ENCODE measurements at places on chromosomes 6 and 20.

- no peak for DNase-seq
Observed at GRCh38 chr6:82720992-82721391, 344.6 kb downstream of the UBE3D start.

GRCh38 chr20:53079828-53080686 is 107.9 kb downstream of the TSHZ2 start:
- DNase-seq = no peak

DNA sequence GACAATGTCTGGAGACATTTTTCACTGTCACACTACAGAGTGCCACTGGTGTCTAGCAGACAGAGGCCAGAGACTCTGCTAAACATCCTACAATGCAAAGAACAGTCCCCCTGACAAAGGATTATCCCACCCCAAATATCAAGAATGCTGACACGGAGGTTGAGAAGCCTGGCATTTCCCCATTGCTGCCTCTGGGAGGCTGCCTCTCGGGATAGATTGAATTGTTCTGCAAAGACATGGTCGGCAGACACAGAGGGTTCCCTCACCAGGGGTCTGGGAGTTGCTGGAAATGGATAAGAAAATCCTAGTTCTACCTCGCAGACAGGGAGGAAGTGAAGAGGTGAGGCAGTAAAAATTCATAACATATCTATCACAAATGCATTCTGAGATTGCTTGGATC is 166.4 kb upstream of the AGPAT4 start:
- DNase-seq = no peak

DNA sequence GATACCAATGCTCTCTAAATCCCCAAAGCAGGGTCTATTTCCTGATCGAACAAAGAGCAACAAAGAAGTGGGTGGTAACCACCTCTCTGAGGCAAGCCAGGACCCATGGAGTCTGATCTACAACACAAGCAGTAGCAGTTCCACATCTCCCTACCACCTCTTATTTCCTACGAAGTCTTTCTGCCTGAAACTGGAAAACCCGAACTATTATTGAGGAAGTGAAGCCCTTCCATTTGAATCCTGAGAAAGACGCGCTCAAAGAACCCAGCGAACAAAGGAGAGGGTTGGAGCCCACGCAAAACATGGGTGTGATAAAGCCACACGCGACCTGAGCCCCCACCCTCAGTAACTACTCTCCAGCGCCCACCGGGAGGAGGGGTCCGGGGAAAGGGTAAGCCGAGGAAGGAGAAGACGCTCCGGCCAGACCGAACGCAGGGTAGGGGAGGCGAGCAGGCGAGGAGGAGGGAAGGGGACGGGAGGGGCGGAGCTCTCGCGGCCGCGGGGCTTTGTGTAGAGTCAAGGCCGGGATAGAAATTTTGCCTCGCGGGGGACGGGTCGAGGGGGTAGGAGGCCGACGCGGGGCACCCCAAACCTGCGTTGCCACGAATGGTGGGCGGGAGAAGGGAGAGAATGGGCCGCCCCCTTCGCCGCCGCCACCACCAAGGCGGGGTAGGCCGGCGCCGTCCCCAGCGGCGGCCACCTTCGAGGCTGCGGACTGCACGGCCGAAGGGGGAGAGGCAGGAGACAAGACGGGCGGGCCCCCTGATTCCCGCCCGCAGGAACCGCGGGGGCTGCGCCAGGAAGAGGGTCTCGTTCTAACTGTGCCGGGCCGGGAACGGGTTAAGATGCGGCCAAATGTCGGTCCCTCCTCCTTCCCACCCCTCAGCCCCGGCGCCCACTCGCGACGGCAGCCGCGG is 802 bp downstream of the HDAC2 start:
- peak; percentile 53 for DNase-seq

- DNase-seq = no peak
Observed at GRCh38 chr6:156780102-156780641, 3.0 kb downstream of the ARID1B start.

GRCh38 chr20:2749343-2749950 is 51.0 kb downstream of the CPXM1 start:
- DNase-seq = no peak

DNA sequence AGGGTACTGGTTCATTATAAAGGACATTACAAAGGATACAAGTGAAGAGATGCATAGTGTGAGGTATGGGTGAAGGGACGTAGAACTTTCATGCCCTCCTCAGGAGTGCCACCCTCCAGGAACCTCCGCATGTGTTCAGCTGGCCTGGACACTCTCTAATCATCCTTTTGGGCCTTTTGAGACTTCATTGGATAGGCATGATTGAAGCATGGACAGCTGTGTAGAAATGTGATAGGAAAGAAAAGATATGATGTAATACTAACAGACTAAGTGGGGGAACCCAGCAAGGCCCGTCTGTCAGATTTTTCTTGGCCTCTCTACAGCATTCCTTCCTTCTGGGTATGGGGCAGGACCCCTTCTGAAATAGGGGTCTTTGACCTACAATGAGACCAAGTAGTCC is 31.1 kb downstream of the DOP1A start:
- no peak for DNase-seq

- DNase-seq = no peak
Observed at GRCh38 chr20:49320460-49320859, 42.6 kb upstream of the ZNFX1 start.

- no peak for DNase-seq
Observed at GRCh38 chr6:143838395-143838794, 4.7 kb upstream of the LTV1 start.

DNA sequence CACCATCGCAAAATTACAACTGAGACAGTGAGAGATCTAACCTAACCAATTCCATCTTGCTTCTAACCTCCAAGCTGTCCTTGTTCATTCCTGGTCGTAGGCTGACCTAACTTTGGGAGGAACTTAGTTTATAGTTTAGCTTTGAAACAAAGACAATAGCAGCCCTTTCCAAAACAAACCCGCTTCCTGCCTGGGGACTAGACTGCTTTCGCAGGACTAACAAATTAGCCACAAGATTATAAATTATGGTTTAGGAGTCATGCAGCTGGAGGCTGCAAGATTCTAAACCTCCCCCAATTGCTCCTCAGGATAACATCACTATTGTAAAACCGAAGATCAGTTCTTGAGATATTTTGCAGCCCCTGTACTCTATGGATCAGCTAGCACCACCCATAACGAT is 63.2 kb downstream of the TRIM27 start:
- no peak for DNase-seq

GRCh38 chr20:57225197-57225733 is 41.2 kb downstream of the BMP7 start:
- no peak for DNase-seq

DNA sequence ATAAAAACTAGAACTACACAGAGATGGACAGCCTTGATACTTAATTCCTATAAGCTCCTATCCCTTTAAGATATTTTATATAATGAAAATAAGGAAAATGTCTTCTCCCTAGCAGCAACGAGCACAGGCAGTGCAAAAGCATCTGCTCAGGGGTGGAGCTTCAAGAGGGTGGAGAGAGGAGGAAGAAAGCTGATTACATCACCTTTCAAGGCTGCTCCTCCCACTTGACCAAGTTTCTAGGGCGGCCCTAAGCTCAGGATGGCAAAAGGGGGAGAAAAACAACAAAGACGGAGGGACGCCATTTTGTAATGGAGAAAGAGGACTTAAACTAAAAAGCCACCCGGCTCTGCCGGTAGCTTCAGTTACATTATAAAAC is 2.2 kb downstream of the PPP1R10 start:
- peak; percentile 69 for DNase-seq

DNA sequence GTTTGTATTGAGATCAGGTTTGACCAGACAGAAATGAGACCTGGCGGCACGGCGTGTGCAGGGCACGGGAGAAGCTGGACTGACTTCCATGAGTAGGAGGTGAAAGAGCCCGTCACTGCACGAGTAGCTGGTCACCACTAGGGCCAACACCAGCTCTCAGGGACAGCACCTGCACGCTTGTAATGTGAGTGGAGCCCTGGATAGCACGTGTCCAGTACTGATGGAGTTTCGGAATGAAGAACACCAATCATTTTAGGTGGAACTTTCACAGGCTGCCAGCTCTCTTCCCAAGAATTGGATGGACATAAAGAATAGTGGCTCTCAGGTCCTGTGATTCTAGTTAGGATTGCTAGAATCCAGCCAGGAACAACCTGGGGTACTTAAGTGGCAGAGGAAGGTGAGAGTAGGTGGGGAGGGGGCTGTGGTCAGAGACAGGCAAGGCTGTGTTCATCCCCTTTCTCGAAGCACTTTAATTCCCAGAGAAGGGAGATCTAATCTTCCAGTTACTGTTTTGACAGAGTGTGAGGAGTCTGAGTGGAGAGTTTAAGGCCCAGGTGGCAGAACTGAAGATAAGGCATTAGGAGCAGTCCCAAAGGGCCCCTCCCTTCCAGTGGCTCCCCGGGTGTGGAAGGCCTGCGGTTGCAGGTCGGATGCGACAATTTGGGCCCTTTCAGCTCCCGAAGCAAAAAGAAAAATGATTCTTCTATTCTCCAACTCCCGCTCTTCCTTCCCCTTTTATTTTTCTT is 314.8 kb downstream of the QKI start:
- no peak for DNase-seq

DNA sequence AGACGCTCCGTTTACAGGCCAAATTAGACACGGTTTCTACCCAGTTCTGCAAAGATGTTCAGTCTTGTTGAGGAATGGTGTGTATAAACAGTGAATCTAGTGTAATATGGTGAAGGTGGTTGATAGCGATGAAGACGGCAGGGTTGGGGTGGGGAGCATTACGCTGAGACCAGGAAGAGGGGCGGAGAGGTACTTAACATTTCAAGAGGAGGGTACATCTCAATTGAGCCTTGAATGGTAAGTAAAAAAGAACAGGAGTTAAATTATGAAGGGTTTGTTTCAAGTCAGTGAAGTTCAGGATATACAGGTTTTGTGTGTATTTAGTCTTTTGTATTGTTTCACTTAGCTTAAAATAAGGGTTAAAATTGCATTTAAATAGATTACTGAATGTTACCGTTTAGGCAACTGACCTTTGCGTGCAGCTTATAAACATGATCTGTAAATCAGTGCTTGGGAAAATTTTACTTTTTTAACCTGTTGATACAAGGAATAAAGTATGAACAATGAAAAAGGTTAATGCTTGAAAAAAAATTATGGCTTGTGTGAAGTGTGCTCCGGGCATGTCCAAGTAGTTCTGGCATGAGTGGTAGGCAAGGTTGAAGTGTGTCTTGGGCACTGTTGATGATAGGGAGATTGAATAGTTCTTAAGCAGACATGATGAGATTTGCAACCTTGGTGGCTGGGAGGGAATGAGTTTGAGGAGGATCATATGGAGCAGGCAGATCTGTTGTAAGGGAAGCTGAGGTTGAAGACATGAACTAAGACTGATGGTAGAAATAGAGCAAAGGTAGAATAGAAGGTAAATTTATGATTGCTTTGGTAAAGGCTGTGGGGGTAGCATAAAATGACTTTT is 842 bp downstream of the POLR1C start:
- DNase-seq = no peak

DNA sequence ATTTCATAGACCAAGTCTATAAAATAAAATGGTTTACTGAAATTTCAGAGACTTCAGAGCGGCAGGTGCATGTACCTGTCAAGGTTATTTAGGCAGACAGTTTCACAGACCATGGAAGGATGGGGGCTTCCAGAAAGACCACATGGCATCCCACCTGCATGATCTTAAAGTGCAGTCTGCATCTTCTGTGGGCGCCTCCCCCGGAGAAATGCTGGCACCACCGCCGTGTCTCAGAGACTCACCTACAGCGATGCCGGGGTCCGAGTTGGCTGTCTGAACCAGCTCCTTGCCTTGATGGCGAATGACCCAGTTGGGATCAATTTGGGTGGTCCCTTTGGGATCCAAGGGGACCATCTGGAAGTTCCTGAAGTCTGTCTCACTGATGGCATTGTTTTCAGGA is 30.6 kb downstream of the THBS2 start:
- no peak for DNase-seq

GRCh38 chr6:15074806-15075205 is 171.1 kb upstream of the JARID2 start:
- DNase-seq = no peak

- no peak for DNase-seq
Observed at GRCh38 chr20:51211191-51211590, 188.3 kb upstream of the KCNG1 start.

DNA sequence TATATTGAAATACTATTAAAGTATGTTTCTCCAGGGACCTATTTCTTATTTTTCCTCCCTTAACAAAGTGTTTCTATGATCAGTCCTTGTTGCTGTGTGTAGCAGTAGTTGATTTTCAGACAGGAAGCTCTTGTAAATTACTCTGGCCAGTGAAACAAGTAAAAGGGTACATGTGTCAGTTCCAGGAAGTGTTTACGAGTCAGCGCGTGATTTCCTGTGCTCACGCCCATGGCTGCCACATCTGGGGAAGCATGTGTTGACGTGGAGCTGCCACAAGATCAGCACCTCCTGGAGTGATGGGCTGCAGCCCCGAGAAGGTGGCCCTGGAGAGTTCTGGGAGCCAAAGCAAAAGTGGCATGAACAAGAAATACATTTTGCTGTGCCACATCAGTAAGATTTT is 38.6 kb upstream of the GGTLC1 start:
- DNase-seq = peak; percentile 52

DNA sequence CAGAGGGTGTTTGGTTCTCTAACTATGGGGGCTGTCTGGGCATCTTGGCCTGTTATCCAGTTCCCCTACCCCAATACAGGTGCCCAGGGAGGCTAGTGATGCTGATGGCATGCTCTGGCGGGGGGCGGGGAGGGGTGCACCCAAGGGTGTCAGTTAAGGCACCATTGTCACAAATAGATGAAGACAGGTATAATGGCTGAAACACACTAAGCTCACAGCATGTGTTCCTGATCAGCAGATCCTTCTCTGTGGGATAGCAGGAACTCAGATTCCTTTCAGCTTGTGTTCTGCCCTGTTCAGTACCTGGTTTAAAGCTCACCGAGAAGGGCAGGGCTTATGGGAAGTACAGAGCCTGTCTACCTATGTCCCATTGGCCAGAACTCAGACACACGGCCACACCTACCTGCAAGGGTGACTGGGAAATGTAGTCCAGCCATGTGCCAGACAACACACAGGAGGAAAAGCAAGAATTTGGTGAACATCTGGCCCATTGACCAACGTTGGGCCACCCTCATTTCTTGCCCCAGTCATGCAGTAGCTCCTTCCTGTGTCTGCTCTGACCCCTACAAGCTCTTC is 3.4 kb upstream of the RSPO4 start:
- DNase-seq = peak; percentile 5

GRCh38 chr6:55678330-55679224 is 99.6 kb upstream of the HMGCLL1 start:
- no peak for DNase-seq

- DNase-seq = no peak
Observed at GRCh38 chr6:158060455-158061360, 79.0 kb downstream of the SYNJ2 start.

DNA sequence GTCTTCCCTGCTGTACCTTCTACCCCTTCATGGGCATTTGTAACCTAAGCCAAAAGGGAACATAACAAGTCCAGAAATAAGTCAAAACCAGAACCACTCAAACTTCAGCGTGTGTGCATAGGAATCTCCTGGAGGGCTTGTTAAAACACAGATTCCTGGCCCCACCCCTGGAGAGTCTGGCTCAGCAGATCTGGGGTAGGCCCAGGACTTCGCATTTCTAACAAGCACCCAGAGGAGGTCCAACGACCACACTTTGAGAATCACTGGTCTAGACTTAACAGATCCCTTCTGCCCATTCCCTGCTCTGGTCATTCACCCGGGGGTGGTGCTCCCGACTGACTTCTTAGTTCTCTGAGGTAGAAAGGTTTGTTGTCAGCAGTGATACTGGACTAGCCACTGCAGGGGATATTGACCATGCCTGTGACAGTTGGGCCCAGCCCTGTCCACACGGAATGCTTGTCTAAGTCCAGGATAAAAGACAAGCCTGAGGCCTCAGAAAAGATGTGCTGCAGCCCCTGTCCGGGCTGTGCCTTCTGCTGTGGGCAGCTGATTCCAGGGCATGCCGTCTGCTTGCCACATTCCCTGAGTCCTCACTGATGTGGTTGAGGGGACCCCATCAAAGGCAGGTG is 68.6 kb downstream of the SYNJ2 start:
- no peak for DNase-seq
